ENCODE measurements at places on chromosomes 13 and 19. TPM values are rescaled to one million over a fixed set of nuclear protein-coding genes. Genes with fewer than 3 reads are reported as not detected.

DNA sequence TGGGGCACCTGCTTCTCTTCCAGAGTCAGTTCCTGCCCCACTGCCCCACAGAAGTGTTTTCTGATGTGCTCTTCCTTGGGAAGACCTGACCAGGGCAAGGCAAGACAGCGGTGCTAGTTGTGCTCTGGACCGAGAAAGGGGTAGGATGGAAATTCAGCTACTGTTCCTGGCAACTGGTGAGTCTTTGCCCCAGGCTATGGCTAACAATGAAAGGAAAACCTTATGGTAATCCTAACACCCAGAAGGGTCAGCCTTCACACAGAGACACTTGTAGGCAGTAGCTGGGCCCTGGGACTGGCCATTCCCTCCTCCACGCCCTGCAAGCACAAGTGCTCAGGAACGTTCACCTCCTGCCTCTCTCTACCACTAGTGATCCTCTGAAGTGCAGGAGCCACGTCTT is 9.6 kb upstream of the CYSLTR2 start:
- H3K36me3 ChIP-seq, result no peaks in the 10 kb centered on the region
- H3K27ac ChIP-seq, result no peak overlapping the region
- DNase-seq, result no peak
- no peak overlapping the region for H3K4me3 ChIP-seq

- DNase-seq, result no peak
- H3K27ac ChIP-seq, result no peak overlapping the region
- H3K4me1 ChIP-seq, result no peaks in the 10 kb centered on the region
- H3K27me3 ChIP-seq, result no peaks in the 10 kb centered on the region
- H3K4me3 ChIP-seq, result no peak overlapping the region
These were observed 148.5 kb downstream of the STK24 start for GRCh38 chr13:98428256-98428966.

GRCh38 chr13:58239774-58240268 is 608.3 kb downstream of the PCDH17 start:
- H3K4me1 ChIP-seq, result no peaks in the 10 kb centered on the region
- peak overlapping the region; percentile 29 for H3K4me3 ChIP-seq
- H3K27me3 ChIP-seq, result no peaks in the 10 kb centered on the region
- H3K36me3 ChIP-seq, result no peaks in the 10 kb centered on the region

- H3K4me3 ChIP-seq, result no peak overlapping the region
- no peaks in the 10 kb centered on the region for H3K27me3 ChIP-seq
- no peaks in the 10 kb centered on the region for H3K36me3 ChIP-seq
- DNase-seq, result no peak
These were observed 25.7 kb downstream of the DIAPH3 start for GRCh38 chr13:60137911-60138560.

DNA sequence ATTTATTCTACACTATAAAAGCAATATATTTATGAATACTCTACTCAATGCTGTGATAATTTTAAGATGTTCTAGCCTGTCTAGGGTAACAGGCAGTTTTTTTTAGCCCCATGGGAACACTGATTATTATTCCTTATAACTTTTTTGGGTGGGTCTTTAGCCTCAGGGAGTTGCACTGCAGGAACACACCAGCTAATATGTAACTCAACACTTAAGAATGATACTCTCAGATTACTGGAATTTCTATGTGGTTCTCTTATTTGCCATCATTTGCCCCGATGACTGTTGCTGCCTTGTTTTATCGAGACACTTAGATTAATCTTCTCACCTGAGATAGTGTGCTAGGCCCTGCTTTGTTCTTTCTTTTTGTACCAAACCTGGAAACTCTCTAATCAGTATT is 396.9 kb upstream of the SLITRK1 start:
- H3K4me3 ChIP-seq, result no peak overlapping the region
- H3K27ac ChIP-seq, result no peak overlapping the region
- no peaks in the 10 kb centered on the region for H3K27me3 ChIP-seq
- no peak for DNase-seq
- H3K4me1 ChIP-seq, result no peaks in the 10 kb centered on the region

DNA sequence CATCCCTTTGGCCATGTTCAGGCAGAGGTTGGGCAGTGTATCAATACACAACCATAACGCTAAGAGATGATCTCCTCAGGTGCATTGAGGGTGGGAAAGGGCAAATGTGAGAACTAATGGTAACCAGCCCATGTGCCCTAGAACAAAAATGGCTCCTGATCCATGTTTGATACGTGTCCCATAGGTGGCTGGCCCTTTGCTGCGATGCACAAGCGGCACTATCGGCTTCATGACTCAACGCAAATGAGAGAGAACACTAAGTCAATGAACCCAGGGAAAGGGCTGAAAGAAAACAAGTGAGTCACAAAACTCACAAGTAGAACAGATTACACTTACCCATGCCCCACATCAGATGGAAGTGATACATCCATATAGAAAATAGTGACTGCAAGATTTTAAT is 201.7 kb downstream of the ABCC4 start:
- no peaks in the 10 kb centered on the region for H3K36me3 ChIP-seq
- H3K4me3 ChIP-seq, result no peak overlapping the region
- H3K4me1 ChIP-seq, result no peaks in the 10 kb centered on the region
- H3K27ac ChIP-seq, result no peak overlapping the region
- DNase-seq, result no peak

DNA sequence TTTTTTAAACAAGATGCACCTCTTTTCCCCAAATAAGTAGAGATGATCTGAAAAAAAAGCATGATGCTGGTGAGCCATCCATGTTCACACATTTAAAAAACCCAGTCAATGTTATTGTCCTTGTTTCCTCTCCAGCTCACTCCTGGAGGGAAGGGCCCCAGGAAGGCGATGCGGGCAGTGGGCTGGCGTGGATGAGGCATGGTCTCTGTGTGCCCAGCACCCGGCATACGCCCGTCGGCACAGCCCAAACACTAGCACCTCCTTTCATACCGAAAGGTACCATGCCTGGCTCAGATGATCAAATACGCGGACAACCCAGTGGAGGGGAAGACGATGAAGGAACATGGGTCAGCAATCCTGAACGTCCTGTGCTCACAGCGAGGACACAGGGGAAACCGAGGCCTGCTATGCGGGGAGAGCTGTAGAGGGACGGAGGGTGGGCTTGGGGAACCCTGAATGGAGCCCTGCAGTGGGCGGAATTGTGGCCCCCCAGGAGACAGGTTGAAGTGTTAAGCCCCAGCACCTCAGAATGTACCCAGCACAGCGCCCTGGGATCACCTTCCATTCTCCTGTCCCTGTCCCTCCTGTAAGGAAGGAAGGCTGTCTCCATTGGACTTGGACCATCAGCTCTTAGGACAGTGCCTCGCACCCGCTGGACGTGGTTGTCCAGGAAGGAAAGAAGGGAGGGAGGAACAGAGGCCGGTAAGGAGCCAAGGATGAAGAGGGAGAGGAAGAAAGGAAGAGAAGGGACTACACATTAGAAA is 49.4 kb downstream of the SOX1 start:
- H3K4me3 ChIP-seq, result no peak overlapping the region
- H3K27me3 ChIP-seq, result peaks cover 17% of the 10 kb centered on the region
- H3K27ac ChIP-seq, result no peak overlapping the region
- no peaks in the 10 kb centered on the region for H3K4me1 ChIP-seq
- DNase-seq, result no peak

DNA sequence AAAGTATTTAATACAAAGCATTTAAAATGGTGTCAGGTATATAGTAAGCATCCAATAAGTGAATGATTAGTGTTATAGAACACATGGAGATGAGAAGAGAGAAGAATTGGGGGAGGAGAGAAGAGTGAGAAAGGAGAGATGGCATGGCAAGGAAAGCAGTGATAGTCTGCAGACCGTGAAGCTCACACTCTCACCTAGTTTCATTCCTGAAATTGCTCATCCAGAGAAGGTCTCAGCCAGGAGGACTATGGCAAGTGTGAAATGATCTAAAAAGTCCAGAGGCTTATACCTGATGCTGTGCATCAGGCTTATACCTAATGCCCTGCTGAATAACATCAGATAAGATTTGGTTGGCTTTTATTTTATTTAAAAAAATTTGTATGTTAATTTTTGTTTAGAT is 351.6 kb upstream of the KLF12 start:
- no peaks in the 10 kb centered on the region for H3K36me3 ChIP-seq
- H3K4me3 ChIP-seq, result no peak overlapping the region
- no peak for DNase-seq
- H3K4me1 ChIP-seq, result no peaks in the 10 kb centered on the region
- H3K27me3 ChIP-seq, result no peaks in the 10 kb centered on the region
- H3K27ac ChIP-seq, result no peak overlapping the region

DNA sequence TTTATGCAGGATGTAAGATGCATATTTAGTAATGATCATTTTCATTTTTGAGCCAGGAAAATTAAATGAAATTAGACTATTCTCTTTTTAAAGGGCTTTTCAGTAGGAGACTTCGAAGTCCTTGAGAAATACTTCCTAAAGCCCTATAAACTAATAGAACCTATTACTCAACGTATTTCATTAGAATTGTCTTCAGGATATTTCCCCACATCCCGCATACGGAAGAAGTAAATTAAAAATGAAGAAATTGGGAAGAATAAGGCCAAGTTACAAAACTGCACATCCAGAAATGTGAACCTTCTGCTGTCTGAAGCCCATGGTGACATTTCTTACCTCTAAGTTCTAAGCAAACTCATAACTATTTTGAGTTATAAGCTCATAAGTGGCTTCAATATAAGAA is 66.5 kb downstream of the RXFP2 start:
- no peaks in the 10 kb centered on the region for H3K27me3 ChIP-seq
- DNase-seq, result no peak
- H3K27ac ChIP-seq, result no peak overlapping the region
- H3K36me3 ChIP-seq, result no peaks in the 10 kb centered on the region
- H3K4me1 ChIP-seq, result peaks cover 41% of the 10 kb centered on the region

- H3K4me3 ChIP-seq, result no peak overlapping the region
- H3K4me1 ChIP-seq, result no peaks in the 10 kb centered on the region
- H3K36me3 ChIP-seq, result no peaks in the 10 kb centered on the region
- DNase-seq, result no peak
- H3K27me3 ChIP-seq, result no peaks in the 10 kb centered on the region
- H3K27ac ChIP-seq, result no peak overlapping the region
These were observed 31.1 kb upstream of the MYCBP2 start for GRCh38 chr13:77358001-77358400.

DNA sequence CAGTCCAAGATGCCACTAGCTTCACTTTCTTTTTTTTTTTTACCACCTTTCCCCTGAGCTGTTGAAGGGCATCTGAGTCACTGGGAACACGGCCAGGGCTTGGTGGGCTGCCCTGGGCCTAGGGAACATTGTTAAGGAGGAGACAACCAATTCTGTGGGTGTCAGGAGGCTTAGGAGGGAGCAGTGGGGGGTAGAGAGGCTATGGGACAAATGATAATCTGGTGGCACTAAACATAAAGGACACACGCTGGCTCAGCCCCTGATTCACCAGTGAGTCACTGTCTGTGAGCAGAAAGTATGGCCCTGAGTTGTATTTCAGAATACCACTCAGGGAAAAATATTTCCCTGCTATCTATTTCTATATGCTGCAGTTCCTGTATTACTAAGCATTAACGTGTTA is 207.8 kb downstream of the DCLK1 start:
- no peak overlapping the region for H3K27ac ChIP-seq
- H3K36me3 ChIP-seq, result no peaks in the 10 kb centered on the region
- H3K27me3 ChIP-seq, result no peaks in the 10 kb centered on the region
- H3K4me1 ChIP-seq, result peaks cover 6% of the 10 kb centered on the region
- no peak overlapping the region for H3K4me3 ChIP-seq

DNA sequence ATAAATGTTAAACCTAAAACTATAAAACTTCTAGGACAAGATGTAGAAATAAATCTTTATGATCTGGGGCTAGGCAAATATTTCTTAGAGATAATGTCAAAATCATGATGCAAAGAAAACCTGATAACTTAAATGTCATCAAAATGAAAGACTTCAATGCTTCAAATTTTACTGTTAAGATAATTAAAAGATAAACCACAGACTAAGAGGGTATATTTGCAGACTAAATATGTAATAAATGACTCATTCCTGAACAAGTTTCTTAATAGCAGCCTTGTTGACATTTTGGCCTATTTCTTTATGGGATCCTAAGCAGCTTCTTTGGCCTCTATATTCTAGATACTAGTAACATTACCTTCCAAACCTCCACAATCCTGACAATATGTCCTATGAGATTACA is 2878.3 kb upstream of the PCDH20 start:
- H3K27me3 ChIP-seq, result no peaks in the 10 kb centered on the region
- no peak overlapping the region for H3K4me3 ChIP-seq
- H3K4me1 ChIP-seq, result no peaks in the 10 kb centered on the region
- DNase-seq, result no peak
- no peaks in the 10 kb centered on the region for H3K36me3 ChIP-seq
- no peak overlapping the region for H3K27ac ChIP-seq

GRCh38 chr19:48968179-48968661 is 3.1 kb downstream of the FTL start:
- DNase-seq, result no peak
- H3K4me3 ChIP-seq, result no peak overlapping the region
- H3K4me1 ChIP-seq, result peaks cover 59% of the 10 kb centered on the region
- no peaks in the 10 kb centered on the region for H3K27me3 ChIP-seq
- H3K27ac ChIP-seq, result peak overlapping the region; percentile 93

- no peaks in the 10 kb centered on the region for H3K36me3 ChIP-seq
- no peaks in the 10 kb centered on the region for H3K27me3 ChIP-seq
- no peak overlapping the region for H3K4me3 ChIP-seq
- no peak overlapping the region for H3K27ac ChIP-seq
- H3K4me1 ChIP-seq, result no peaks in the 10 kb centered on the region
- no peak for DNase-seq
These were observed 1344.6 kb downstream of the OLFM4 start for GRCh38 chr13:54373211-54373610.

- no peak for DNase-seq
- H3K4me1 ChIP-seq, result no peaks in the 10 kb centered on the region
- no peaks in the 10 kb centered on the region for H3K36me3 ChIP-seq
These were observed 58.3 kb downstream of the TM9SF2 start for GRCh38 chr13:99559560-99559959.

DNA sequence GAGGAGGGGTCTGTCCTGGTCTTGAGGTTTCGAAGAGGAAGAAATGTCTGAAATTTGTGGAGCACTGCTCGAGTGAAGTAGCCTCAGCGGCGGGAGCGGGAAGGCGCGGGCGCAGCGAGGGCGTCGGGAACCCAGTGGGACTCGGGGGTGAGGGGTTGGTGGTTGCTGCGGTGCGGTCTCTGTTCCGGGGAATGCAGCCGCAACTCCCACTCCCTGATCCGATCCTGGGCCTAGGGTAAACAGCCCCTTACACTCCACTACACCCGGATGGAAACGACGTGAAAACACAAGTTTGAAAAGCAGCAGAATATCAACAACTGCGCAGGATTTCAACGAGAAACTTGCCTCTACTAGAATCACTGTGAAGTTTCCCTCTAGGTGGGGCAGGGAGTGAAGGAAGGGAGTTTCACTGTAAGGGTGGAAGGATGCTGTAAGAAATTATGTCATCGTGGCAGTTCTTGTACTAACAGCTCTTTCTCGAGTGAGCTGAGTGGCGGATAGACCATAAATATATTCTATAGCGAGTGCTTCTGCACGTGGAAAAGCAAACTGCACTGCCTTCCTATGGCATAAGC is 2.0 kb upstream of the KLF12 start:
- H3K36me3 ChIP-seq, result no peaks in the 10 kb centered on the region
- peak; percentile 33 for DNase-seq
- no peaks in the 10 kb centered on the region for H3K4me1 ChIP-seq
- H3K27ac ChIP-seq, result peak overlapping the region; percentile 97

KDELR1 gene
- total RNA-seq, result 64.9 TPM

ZC3H4 gene
- 32.8 TPM for total RNA-seq

SPACA4 gene
- total RNA-seq, result not detected

DOHH gene
- total RNA-seq, result 8.4 TPM

KLK11 gene
- total RNA-seq, result not detected

C1QTNF9 gene
- 3.9 TPM for total RNA-seq

ZNF878 gene
- total RNA-seq, result not detected
